ENCODE measurements at places on chromosomes 3 and 15. TPM values are rescaled to one million over a fixed set of nuclear protein-coding genes. Genes with fewer than 3 reads are reported as not detected.

DNA sequence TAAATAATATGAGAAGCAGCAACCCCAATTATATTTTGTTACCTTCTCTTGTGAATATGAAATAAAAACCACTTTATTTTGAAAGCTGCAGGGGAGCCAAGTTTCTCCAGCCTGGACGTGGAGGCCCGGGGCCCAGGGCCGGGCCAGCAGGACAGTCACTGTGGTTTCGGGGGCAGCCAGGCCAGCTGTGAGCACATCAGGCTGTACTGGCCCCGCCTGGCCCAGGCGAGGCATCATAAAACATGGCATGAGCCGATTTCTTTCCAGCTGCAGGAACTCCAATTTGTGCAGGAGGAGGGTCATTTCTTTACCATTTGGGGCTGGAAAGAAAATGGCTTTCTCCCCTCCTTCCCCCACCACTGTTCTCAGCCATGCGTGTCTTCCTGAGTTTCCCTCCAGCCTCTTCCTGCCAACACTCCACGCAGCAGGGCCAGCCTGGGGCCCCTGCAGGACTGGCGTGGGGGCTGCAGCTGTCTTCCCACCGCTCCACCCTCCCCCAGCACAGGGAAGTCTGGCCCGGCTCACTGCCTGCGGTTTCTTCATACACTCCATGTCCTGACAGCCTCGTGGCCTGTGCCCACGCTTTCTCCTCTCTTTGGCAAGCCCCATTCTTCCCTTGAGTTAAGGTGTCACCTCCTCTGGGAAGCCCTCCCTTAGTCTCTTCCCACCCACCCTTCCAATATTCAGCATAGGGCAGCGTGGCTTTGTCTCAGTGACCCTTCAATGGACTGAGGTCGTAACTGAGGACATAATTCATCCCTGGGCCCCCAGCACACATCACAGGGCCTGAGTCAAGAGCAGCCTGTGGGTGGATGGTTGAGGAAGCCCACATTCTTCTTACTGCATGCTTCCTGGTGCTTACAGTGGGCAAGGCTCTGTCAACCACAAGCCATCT is 135.8 kb downstream of the CHSY1 start:
- no peaks in the 10 kb centered on the region for H3K4me1 ChIP-seq
- no peaks in the 10 kb centered on the region for H3K36me3 ChIP-seq
- H3K27me3 ChIP-seq = no peaks in the 10 kb centered on the region
- no peak overlapping the region for H3K4me3 ChIP-seq
- no peak overlapping the region for H3K27ac ChIP-seq

DNA sequence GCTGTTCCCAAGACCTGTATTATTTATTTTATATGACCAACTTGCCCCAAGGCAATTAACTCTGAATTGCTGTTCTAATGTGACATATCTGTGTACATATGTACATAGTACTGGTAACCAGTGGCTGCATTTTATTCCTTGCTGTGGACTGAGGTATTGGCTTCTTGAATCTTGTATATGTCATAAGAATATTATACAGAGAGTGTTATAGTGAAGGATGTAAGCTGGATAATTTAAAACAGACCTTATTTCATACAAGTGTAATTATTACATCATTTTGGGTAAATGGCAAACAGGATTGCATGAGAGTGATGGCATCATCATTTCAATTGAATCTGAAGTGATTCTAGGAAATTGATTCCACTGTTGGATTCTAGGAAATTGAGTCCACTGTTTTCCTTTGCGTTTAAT is 32.9 kb downstream of the B3GALNT1 start:
- H3K27me3 ChIP-seq = no peaks in the 10 kb centered on the region
- H3K4me1 ChIP-seq = peaks cover 19% of the 10 kb centered on the region
- no peaks in the 10 kb centered on the region for H3K36me3 ChIP-seq
- no peak overlapping the region for H3K27ac ChIP-seq
- H3K4me3 ChIP-seq = no peak overlapping the region

- H3K36me3 ChIP-seq = no peaks in the 10 kb centered on the region
- H3K27me3 ChIP-seq = no peaks in the 10 kb centered on the region
- peaks cover 6% of the 10 kb centered on the region for H3K4me1 ChIP-seq
- no peak for DNase-seq
Measured at GRCh38 chr15:100131321-100132224, 210.2 kb downstream of the ADAMTS17 start.

The STXBP5L gene
- total RNA-seq = not detected

- H3K36me3 ChIP-seq = no peaks in the 10 kb centered on the region
- peak overlapping the region; percentile 92 for H3K27ac ChIP-seq
- H3K4me3 ChIP-seq = peak overlapping the region; percentile 45
- peaks cover 43% of the 10 kb centered on the region for H3K4me1 ChIP-seq
- peak; percentile 88 for DNase-seq
Measured at GRCh38 chr3:187064210-187065115, 74.8 kb downstream of the RPL39L start.

DNA sequence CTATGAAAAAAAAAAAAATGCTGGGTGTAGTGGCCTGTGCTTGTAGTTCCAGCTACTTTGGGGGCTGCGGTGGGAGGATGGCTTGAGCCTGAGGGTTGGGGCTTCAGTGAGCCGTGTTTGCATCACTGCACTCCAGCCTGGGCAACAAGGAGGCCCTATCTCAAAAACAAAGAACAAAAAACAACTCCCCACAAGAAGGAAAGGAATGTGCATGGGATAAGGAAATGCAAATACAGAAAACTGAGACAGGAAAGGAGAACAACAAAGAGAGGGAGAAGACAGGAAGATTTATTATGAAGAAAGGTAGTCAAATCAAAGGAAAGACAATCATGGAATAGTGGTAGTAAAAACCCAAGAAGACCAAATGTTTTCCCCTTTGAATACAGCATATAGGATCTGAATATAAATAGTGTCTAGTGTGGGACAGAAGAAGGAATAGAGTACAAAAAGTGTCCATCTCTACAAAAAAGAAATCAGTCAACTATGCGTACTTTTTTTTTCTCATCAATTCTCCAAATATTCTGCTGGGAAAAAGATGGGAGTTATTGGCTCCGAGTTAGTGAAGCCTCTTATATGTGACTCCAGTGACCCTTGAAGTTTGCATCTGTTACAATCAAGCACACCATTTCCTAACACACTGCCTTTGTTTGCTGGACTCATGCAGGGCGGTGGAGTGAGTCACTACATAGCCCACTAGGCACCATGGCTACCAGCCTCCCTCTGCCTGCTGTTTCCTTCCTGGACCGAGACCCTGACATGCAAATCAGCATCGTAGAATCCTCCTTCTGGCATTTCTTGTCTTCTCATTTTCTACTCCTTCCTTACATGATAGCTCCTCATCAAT is 101.2 kb upstream of the PTX3 start:
- no peak overlapping the region for H3K4me3 ChIP-seq
- no peaks in the 10 kb centered on the region for H3K27me3 ChIP-seq
- no peaks in the 10 kb centered on the region for H3K4me1 ChIP-seq
- H3K27ac ChIP-seq = no peak overlapping the region
- no peaks in the 10 kb centered on the region for H3K36me3 ChIP-seq

DNA sequence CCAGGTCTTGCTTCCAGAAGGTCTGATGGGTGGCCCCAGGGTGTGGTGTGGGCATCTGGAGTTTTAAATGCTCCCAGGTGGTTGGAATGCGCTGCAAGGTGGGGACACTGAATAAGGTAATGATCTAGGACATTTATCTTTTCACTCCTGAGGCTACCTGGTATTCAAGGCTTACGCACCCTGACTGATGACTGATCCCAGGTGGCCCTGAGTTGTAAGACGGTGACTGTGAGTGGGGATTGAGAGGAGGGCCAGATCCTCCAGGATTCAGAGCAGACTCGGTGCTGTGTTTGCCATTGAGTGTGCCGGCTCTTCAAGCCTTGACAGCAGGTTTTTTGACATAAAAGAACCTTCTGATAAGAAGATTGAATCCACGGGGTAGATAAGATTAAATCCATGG is 40.3 kb downstream of the SLC6A20 start:
- H3K36me3 ChIP-seq = no peaks in the 10 kb centered on the region
- H3K4me3 ChIP-seq = no peak overlapping the region
- no peak overlapping the region for H3K27ac ChIP-seq
- no peak for DNase-seq

DNA sequence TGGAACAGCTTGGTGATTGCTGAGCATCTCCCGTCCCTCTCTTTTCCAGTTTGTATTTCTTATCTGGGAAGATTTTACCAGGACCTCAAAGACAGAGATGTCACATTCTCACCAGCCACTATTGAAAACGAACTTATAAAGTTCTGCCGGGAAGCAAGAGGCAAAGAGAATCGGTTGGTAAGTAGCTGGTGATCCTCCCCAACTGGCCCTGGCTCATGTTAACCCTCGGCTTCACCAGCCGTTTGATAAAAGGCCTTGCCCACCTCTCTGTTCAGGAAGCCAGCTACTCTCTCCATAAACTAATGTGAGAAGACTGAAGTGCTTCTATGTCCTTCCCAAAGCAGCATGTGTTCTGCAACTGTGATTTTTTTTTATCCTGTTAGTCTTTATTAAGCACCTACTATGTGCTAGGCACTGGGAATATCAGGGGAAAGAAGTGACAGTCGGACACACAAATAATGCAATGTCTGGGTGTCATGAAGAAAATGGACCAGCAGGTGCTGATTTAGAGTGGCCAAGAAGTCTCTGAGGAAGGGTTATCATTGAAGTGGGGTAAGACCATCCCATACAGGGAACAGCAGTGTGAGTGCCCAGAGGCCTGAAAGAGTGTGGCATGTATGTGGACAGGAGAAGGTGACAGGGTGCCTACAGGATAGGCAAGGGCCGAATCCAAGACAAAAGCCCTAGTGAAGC is 1.2 kb downstream of the MANF start:
- no peak for DNase-seq
- H3K27me3 ChIP-seq = no peaks in the 10 kb centered on the region
- peaks cover 26% of the 10 kb centered on the region for H3K4me1 ChIP-seq
- H3K27ac ChIP-seq = peak overlapping the region; percentile 98
- peaks cover 14% of the 10 kb centered on the region for H3K36me3 ChIP-seq
- peak overlapping the region; percentile 90 for H3K4me3 ChIP-seq

- no peaks in the 10 kb centered on the region for H3K36me3 ChIP-seq
- DNase-seq = no peak
- no peak overlapping the region for H3K4me3 ChIP-seq
- H3K4me1 ChIP-seq = no peaks in the 10 kb centered on the region
Measured at GRCh38 chr3:52525680-52526561, 7.7 kb downstream of the NT5DC2 start.

GRCh38 chr3:25037049-25037547 is 391.0 kb upstream of the RARB start:
- H3K4me3 ChIP-seq = no peak overlapping the region
- H3K4me1 ChIP-seq = no peaks in the 10 kb centered on the region
- no peaks in the 10 kb centered on the region for H3K27me3 ChIP-seq
- no peak for DNase-seq

DNA sequence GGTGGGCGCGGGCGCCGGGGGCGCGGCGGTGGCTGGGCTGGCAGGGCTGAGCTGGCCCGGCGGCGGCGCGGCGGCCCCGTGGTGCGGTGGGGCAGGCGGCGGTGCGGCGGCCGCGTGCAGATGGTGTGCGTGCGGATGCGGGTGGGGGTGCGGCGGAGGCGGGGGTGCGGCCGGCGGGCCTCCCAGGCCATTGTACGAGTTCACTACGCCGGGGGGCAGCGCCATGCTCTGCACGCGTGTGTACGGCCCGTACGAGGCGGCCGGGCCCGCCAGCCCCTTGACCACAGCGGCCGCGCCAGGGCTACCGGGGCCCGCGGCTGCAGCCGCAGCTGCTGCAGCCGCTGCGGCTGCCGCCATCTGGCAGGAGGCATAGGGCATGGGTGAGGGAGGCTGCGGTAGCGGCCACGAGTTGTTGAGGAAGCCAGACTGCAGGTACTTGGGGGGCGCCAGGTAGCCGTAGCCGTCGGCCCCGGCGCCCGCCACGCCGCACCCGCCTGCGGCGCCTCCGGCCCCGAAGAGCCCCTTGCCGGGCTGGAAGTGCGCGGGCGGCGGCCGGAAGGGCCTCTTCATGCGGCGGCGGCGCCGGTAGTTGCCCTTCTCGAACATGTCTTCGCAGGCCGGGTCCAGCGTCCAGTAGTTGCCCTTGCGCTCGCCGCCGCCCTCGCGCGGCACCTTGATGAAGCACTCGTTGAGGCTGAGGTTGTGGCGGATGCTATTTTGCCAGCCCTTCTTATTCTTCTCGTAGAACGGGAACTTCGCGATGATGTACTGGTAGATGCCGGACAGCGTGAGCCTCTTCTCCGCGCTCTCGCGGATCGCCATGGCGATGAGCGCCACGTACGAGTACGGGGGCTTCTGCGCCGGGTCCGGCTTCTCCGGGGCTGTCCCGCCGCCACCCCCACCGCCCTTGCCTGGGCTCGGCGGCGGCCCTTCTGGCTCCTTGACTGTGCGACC is 951 bp downstream of the FOXL2 start:
- H3K27me3 ChIP-seq = peaks cover 49% of the 10 kb centered on the region
- peak; percentile 38 for DNase-seq
- no peak overlapping the region for H3K27ac ChIP-seq
- H3K36me3 ChIP-seq = no peaks in the 10 kb centered on the region
- peak overlapping the region; percentile 61 for H3K4me3 ChIP-seq

The FETUB gene
- total RNA-seq = 0.47 TPM

GRCh38 chr3:52198643-52199608 is 966 bp downstream of the ALAS1 start:
- H3K36me3 ChIP-seq = peaks cover 47% of the 10 kb centered on the region
- peak overlapping the region; percentile 70 for H3K27ac ChIP-seq
- DNase-seq = no peak
- H3K4me3 ChIP-seq = peak overlapping the region; percentile 97

The ZPLD1 gene
- 0.22 TPM for total RNA-seq

The CCR1 gene
- total RNA-seq = not detected

- H3K36me3 ChIP-seq = peaks cover 88% of the 10 kb centered on the region
- H3K27me3 ChIP-seq = no peaks in the 10 kb centered on the region
- H3K4me1 ChIP-seq = no peaks in the 10 kb centered on the region
- H3K4me3 ChIP-seq = no peak overlapping the region
Measured at GRCh38 chr15:50613600-50613999, 67.1 kb upstream of the USP50 start.

The DHX30 gene
- total RNA-seq = 80.5 TPM

GRCh38 chr3:4865714-4866113 is 113.5 kb upstream of the BHLHE40 start:
- H3K27me3 ChIP-seq = no peaks in the 10 kb centered on the region
- H3K27ac ChIP-seq = no peak overlapping the region
- no peak overlapping the region for H3K4me3 ChIP-seq
- DNase-seq = no peak
- no peaks in the 10 kb centered on the region for H3K36me3 ChIP-seq

- DNase-seq = no peak
- H3K27me3 ChIP-seq = peaks cover 12% of the 10 kb centered on the region
- H3K4me1 ChIP-seq = no peaks in the 10 kb centered on the region
Measured at GRCh38 chr3:156334841-156335545, 214.6 kb downstream of the KCNAB1 start.

GRCh38 chr3:120160050-120160449 is 65.8 kb upstream of the GSK3B start:
- no peaks in the 10 kb centered on the region for H3K27me3 ChIP-seq
- no peak overlapping the region for H3K4me3 ChIP-seq
- H3K27ac ChIP-seq = peak overlapping the region; percentile 96
- peak; percentile 99 for DNase-seq
- H3K36me3 ChIP-seq = no peaks in the 10 kb centered on the region

DNA sequence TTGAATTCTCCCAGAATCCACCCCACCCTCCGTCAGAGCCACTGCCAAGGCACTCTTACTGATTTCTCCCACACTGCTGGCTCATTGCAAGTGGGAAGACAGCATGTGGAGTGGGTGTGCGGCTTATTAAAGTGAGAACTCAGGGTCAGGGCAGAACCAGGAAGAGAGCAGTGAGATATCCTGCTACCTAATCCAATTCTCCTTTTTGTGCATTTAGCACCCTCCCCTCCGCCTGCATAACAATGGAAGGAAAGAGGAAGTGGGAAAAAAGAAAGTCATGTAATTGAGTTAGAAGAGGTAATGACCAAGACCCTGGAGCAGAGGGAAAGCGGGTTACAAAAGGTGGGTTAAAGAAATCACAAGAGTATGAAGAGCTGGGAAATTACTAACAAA is 27.8 kb upstream of the PIK3CB start:
- H3K36me3 ChIP-seq = no peaks in the 10 kb centered on the region
- peak; percentile 43 for DNase-seq
- H3K4me1 ChIP-seq = peaks cover 20% of the 10 kb centered on the region
- H3K27ac ChIP-seq = peak overlapping the region; percentile 89
- peak overlapping the region; percentile 46 for H3K4me3 ChIP-seq
- no peaks in the 10 kb centered on the region for H3K27me3 ChIP-seq
